ENCODE measurements at places on chromosomes 5 and 9.

GRCh38 chr5:147098233-147098790 lies 136.5 kb upstream of the STK32A start:
- DNase-seq, result peak; percentile 5

DNA sequence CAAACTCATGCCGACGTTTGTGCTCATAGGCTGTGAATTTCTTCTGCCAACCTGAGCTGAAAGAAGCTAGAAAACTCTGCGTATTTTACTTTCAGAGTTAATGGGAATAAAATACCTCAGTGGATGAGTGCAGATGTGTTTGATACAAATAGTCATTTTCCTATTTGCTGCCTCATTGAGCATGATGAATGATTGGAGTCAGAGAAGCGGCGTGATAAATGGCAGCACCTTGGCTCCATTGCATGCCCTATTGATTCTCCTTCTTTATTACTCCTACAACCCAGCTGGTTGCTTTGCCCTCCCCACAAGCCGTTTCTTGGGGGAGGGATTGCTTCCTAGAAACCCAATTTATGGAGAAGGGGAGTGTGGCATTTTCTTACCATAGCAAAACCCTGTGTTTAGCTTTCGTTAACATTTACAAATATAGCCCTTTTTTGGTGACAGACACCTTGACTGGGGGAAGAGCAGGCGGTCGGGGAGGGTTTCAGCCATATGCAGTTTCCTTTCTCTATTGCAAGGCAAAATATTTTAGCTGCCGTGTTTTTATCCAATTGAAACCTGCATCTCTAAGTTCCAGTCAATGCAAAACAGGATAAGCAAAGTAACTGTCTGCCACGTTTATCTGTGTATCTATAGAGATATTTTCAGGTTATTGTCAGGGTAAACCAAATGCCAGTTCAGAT lies 93.1 kb upstream of the TBCA start:
- no peak for DNase-seq

DNA sequence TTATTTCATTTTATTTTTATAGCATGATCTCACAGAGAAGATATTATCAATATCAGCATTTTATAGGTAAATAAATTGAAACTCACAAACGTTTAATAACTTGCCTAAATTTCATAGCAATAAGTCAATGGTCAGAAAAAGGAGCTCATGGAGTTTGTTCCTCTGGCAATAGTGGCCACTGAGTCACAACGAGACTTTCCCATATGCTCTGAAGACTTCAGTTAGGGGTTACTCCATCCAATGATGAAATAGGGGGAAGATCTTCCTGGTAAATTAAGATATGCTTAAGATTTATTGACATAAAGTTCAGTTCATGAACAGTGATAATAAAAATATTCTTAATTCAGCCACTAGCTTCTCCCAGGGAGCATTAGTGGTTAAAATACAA lies 43.5 kb upstream of the HTR4 start:
- no peak for DNase-seq

DNA sequence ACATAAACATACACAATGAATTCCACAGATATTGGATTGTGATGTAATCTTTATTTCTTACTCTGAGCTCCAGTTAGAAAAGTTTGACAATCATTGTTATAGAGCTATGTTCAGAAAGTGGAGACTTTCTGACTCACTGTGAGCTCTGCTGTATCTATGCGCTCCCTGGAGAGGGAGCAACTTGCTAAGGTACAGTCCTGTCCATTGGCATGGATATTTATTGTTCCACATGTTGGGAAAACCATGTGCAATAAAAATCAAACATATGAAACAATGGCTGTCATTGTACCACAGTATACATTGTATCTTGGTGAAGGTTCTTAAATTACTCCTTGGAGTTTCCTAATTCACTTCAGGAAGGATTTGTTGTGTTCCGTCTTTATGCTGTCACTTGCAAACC lies 26.8 kb downstream of the NMRK1 start:
- no peak for DNase-seq

- no peak for DNase-seq
Measured at GRCh38 chr5:145220481-145220880, 614.7 kb downstream of the PRELID2 start.

GRCh38 chr5:139462586-139463276 lies at the start of gene ECSCR:
ECSCR (minus strand) TSS chr5:139462743; CDS start chr5:139462670, 73 bp downstream.
- no peak for DNase-seq

GRCh38 chr9:126342621-126343031 lies 16.0 kb downstream of the MVB12B start:
- no peak for DNase-seq

- DNase-seq, result no peak
Measured at GRCh38 chr5:111201705-111202104, 22.5 kb upstream of the CAMK4 start.

DNA sequence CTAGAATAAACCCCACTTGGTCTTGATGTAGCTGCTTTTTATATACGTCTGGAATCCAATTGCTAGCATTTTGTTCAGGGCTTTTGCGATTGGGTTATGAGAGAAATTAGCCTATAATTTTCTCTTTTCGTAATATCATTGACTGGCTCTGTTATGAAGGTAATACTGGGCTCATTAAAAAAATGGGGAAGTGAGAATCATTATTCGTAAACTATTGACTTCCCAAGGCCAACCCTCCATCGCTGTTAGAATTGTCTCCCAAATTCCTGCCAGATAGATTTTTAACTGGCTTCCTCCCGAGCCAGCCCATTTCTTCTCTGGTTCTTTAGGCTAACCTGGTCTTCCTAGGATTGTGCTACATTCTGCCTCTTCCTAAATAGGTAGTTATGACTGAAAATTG lies 35.9 kb upstream of the GRPEL2 start:
- no peak for DNase-seq

GRCh38 chr5:141547488-141547887 lies 58.6 kb downstream of the PCDHGC5 start:
- no peak for DNase-seq

GRCh38 chr9:13267743-13268142 lies 11.7 kb downstream of the MPDZ start:
- DNase-seq, result no peak

DNA sequence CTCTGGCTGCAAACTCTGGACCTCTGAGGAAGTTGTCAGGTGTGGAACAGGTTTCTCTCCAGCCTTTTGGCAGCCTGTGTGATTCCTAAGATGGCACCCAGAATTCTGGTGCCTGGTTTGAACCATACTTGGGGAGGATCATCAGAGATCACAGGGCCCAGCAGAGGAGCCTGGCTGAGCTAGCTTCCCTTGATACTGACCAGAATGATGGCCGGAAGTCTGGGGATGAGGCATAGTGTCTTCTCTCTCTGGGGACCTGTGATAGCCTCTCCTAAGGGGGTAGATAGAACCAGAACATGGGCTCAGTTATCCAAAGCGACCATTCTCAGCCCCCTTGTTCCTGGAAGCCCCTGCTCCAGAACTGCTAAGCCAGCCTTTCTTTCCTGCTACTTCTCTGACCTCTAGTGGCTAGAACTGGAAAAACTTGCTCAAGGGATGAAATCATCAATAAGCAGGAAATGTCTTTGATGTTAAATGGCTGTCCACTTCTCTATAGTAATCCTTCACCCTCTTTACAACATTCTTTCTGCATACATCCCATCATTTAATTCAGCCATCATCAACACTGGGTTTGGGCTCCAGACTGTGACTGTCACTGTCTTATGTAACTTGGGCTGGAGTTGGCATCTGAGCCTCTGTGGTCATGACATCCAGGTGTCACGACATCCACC lies 55.1 kb downstream of the C9orf152 start:
- DNase-seq, result no peak

DNA sequence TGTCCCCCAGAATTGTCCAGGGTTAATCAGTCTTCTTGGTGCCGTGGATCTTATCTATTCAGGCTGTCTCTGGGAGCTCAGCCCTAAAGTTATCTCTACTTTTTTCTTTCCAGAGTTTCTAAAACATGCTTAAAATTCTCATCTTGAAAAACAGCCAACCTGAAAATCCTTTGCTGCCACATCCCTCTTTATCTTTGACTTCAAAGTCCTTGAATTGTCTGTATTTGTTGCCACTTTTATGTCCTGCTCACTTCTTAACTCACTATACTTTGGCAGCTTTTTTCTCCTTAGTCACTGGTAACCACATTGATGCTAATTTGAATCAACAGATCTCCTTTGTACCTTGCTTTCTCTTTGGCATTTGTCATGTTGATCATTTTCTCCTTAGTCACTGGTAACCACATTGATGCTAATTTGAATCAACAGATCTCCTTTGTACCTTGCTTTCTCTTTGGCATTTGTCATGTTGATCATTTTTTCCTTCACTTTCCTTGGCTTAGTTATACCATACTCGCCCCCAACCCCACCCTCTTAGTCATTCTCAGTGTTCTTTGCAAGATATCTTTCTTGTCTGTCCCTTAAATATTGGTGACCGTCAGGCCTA lies 8.5 kb downstream of the DMXL1 start:
- DNase-seq, result peak; percentile 31

DNA sequence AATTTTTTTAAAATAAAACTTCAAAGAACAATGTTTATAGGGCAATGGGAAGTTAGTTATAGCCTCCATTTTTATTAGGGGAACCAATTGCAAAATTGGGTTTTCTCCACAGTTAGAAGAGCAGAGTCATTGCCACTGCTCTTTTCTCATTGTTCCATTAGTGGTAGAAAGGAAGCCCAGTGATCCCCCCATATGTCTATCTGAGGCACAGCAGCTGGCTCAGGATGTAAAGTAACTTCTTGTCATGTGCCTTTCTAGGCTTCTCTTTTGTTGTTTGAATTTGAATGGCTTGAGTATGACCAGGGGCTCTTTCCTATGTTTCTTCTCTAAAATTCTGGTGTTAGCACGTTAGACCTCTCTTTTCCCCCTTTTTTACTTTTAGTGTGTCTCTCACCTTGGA lies 61.2 kb downstream of the UBAP1 start:
- no peak for DNase-seq

DNA sequence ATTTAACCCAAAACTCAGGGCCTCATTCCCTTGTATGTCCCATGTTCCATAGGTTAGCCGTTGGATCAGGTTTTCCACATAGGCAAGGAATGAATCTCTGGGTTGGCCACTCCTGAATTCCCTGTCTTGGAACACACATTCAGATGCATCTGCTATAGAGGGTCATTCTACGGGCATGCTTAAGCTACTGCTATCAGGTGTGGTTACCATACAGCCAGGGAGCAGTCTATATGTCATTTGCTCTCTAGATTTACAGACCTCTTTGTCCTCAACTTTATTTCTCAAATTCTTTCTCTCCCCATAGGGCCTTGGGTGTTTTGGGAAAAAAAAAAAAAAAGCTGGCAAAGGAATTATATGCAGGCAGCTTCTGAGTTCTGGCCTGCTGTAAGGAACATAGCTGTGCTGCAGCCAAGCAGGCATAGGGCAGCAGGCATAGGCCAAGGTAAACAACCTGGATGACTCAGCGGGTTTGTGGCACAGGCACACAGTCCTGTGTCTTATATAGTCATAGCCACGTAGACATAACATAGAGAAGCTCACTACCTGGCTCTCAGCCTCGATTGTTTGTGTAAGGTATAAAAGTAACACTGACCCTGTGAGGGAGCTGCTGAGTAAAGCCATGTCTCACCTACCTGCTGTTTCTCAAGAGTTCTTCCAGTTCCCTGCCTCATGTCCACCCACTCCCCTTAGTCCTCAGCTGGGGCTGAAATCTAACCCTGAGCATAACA lies 141.5 kb downstream of the OSTF1 start:
- DNase-seq, result no peak

- DNase-seq, result no peak
Measured at GRCh38 chr5:32299059-32299677, 13.6 kb downstream of the MTMR12 start.

GRCh38 chr5:105877592-105877991 lies 1793.1 kb downstream of the EFNA5 start:
- no peak for DNase-seq

DNA sequence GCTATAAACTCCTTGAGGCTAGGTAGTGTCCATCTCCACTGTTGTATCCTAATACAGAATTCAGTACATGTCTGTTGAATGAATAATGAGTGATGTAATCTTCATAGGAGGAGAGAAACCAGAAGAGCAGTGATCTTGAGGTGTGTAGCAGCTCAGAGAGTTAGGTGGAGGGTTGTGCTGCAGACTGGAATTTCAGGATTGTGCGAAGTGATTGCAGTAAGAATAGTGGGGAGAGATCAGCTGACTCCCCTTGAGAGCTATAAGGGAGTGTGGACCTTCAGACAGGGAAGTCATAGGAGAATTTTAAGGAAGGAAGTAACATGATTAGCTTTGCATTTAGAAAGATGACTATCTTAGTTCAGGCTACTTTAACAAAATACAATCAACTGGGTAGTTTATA lies 4.4 kb downstream of the SNX24 start:
- no peak for DNase-seq

DNA sequence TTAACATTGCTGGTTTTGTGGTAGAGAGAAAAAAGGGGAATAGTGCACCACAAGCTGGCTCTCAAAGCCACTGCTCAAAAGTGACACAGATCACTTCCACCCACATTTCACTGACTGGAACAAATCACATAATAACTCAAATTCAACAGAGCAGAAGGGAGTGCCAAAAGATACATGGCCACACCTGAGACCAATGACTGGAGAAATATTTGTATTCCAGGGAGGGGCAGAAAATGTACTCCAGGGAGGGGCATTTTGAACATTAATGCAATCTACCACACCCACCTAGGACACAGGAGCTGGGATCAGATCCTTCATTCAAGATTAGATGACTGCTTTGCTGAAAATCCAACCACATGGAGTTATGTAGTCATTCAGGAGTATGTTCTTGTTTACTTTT lies 44.8 kb upstream of the ALDOB start:
- DNase-seq, result no peak

- no peak for DNase-seq
Measured at GRCh38 chr5:166370928-166371690, 1920.3 kb upstream of the WWC1 start.

- no peak for DNase-seq
Measured at GRCh38 chr9:78368236-78368635, 71.3 kb downstream of the PSAT1 start.

GRCh38 chr5:138626333-138626944 lies 51.2 kb upstream of the HSPA9 start:
- DNase-seq, result no peak

Measured in stimulated activated CD4-positive, alpha-beta T cell treated with anti-CD3 and anti-CD28 coated beads, Interleukin-12 subunit alpha, Interleukin-12 subunit beta, amount 100 ng/mL, for 48 hours (primary cell).